NCI-H2081 treated with DMSO at 0.1 percent for 48 hours (cell line): ENCODE measurements at places on chromosomes 6 and 20.

- no peak for DNase-seq
Measured at GRCh38 chr20:4780245-4780644, 58.5 kb downstream of the PRND start.

- DNase-seq: no peak
Measured at GRCh38 chr6:167240034-167240541, 51.0 kb upstream of the UNC93A start.

- DNase-seq: no peak
Measured at GRCh38 chr20:52270001-52270606, 78.5 kb upstream of the ZFP64 start.

DNA sequence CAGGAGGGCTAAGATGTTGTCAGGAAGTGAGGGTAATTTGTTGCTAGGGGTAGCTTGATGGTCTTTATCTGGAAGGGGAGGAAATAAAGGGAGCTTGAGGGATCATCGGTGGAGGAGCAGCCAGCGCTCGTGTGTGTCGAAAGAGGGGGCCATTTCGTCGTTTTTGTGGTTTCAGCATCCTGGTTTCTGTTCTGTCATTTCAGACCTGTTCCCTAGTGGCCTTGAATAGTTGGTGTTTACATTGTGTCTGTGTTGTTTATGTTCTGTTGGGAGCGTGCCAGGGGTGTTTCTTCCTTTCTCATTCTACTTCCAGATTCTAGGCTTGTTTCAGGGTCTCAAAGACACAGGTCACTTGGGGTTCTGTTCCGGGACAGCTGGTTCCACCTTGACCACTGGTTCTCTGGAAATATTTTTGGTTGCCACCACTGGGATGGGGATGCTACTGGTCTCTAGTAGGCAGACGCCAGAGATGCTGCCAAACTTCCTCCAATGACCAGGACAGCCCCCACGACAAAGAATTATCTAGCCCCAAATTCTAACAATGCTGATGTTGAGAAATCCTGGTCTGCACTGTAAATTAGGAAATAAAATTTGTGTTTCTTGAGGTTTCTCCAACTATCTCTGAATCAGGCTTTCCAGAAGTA is 113.9 kb upstream of the NAA20 start:
- DNase-seq: no peak

DNA sequence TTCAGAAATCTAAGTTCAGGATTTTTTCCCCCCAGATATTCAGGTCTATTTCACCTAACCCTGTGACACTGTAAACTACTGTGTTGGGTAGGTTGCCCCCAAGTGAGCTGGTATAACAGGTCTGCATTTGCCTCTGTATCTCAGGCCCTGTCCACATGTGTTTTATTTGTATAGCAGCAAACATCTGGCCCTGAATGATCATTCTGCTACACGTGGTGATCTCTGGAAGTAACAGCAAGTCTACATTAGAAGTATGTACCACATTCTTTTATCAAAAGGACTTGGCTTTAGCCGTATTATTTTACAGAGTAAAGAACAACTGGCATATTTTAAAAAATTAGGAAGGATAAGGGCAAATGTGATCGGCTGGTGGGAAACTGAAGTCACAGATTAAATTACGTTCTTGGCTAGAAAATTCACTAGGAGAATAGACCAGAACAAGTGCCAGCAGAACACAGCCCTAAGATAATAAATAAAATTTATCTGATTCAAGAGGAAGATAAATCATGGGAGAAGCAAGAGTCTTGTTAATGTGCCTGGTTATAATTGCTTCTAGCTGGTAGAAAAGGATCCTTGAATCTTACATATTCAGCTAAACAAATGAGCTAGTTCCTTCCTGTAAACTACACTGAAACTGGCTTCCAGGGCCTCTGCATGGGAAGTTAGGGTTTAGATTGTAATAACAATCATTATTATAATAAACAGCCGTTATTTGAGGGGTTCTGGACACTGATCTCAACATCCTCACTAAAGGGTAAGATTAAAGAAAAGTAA is 192.1 kb downstream of the SAMD5 start:
- DNase-seq: no peak

GRCh38 chr6:104795363-104795762 is 64.4 kb downstream of the HACE1 start:
- DNase-seq: no peak

GRCh38 chr6:169233181-169233580 is 20.5 kb downstream of the THBS2 start:
- DNase-seq: no peak

- DNase-seq: no peak
Measured at GRCh38 chr20:22818636-22819035, 216.5 kb upstream of the SSTR4 start.

DNA sequence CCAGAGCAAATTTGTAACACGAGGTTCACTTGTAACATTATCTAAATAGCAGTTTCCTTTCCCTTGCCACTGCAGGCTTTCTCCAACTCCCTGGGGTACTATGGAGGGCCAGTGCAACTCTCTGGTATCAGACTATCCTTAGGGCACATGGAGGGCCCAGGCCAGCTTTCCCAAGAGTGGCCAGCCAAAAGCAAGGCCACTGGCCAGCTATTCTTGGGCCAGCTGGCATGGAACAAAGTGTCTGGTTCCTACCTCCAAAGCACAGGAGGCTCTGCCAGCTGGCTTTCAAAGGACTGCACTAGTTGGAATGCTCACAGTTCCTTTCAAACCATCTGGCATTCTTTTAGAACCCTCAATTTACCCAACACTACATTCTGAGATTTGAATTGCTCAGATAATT is 8.7 kb downstream of the RNF24 start:
- no peak for DNase-seq

GRCh38 chr20:3775457-3776108 is 5.7 kb downstream of the SPEF1 start:
- DNase-seq: no peak

DNA sequence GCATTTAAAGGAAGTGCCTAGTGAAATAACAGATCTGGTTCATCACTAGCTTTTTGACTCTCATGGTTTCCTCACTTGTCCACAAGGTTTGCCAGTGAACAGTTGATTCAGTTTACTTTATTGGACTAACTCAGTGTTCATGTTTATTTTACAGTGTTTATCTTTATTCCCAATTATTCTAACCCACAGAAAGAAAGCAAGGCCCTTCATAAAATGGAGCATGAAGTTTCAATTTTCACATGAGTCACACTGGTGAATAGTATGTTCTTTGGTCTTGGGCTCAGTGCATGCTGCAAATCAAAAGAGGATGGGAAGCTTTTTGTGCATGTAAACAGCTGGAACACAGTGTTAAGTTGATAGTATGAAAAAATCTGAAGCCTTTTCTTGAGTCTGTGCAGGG is 217.6 kb upstream of the HDDC2 start:
- DNase-seq: no peak

GRCh38 chr6:142008016-142008735 is 124.5 kb upstream of the GJE1 start:
- DNase-seq: no peak

- DNase-seq: no peak
Measured at GRCh38 chr6:26044140-26045064, 42.8 kb upstream of the HFE start.

DNA sequence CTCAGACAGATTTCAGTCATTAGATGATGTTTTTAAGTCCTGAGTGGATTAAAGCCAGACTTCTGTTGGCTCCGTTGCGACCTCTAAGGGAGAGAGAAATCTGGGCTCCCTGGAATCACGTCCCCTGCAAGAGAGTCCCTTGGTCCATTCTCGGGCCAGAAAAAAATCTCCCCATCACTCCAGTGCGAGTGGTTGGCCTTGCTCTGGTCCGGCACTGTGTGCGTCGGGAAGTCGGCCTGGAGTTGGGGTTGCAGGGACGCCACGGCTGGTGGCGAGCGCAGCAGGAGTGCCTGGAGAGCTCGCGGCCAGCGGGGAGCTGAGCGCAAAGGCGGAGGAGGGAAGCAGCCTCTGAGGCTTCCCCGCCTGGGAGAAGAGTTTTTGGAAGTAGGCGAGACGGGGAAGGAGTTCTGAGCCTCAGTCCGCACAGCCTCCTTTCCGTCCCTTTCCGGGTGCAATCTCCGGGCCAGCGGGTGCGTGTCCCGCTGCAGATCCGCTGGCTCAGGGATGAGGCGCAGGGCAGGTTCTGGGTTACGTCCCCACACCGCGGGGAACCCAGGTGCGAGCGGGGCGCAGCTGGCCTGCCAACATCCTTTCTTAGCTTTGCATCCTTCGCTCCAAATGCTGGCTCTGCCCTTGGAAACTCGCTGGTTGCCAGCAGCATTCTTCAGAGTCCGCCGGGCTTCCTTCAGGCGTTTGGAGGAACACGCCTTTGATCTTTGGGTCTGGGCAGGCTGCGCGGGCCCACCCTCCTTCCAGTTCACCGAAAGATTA is 6.8 kb downstream of the TCF21 start:
- DNase-seq: no peak

- DNase-seq: no peak
Measured at GRCh38 chr6:117829594-117830319, 77.3 kb upstream of the SLC35F1 start.

DNA sequence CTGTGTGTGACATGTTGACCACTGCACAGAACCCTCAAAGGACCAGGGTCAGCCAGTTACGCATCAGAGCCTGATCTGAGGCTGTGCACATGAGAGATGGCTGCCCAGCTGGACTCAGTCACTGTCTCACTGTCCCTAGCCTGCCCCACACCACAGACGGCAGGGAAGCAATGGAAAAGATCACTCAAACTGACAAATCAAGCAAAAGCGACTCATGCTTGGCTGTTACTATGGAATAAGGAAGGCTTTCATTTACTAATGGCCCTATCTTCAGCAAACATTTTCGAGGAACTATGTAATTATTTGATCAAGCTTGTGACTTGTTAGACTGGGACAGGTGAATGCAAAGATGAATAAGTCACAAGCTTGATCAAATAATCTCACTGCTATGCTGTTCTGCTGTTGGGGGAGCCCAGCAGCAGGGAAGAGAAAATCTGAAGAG is 137.0 kb downstream of the SLC23A2 start:
- DNase-seq: no peak

DNA sequence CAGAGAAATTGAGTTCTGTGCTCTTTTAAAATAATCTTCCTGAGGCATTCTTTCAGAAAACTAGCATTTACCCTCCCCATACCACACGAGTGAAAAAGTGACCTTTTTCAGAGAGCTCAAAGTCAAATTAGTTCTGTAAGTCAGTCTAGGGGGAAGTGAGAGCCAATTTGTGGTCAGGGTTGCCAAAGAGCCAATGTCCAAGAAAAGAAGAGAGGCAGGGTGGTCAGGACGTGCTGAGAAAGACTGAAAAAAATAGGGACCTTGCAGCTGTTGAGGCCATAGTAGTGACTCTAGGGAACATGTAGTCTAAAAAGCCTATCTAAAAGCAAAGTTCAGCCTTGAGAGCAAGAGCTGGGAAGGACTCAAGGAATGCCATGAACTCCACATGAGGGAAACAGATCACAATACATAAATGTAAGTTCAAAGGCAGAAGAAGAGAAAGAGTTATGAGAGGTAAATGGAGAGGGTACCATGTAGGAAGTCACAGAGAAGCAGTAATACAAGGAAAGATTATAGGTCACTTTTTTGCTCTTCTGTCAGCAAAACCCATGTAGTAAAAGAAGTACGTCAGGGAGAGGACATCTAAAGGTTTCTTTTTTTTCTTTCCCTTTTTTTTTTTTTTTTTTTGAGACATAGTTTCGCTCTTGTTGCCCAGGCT is 565.1 kb upstream of the FLRT3 start:
- no peak for DNase-seq

GRCh38 chr20:22524393-22525015 is 59.9 kb downstream of the FOXA2 start:
- DNase-seq: no peak

DNA sequence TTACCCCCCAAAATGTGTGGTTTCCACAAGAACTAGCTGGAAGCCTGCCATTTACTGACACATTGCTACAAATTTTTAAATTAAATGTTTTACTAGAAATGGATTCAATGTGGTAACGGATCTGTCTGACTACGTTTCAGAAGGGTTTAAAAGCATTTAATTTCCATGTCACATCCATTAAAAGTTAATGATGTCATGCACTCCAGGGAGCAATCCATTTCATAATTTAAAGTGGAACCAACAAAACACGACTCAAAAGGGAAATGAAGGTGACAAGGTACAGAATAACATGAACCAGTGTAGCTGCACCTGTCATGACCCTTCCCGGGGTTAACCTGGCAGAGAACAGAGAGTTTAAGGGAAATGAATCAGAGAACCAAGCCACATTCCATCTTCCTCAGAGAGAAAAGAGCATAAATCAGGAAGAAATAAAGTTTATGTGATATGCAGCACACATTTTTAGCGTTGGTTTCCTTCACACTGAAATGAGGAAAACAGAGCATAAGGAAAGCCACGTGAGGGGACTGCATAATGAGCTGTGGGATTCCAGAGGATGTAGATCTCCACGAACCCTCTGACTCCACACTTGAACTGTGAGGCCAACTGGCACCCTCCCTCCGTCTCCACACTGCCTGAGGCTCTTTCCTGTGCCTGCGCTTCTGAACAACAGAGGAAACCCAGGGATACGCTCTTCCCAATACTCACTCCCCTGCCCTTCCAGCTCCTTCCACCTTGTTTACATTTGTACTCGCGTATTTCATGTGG is 170.3 kb upstream of the AHI1 start:
- DNase-seq: peak; percentile 8

GRCh38 chr6:67558985-67559384 is 1076.1 kb upstream of the ADGRB3 start:
- no peak for DNase-seq

DNA sequence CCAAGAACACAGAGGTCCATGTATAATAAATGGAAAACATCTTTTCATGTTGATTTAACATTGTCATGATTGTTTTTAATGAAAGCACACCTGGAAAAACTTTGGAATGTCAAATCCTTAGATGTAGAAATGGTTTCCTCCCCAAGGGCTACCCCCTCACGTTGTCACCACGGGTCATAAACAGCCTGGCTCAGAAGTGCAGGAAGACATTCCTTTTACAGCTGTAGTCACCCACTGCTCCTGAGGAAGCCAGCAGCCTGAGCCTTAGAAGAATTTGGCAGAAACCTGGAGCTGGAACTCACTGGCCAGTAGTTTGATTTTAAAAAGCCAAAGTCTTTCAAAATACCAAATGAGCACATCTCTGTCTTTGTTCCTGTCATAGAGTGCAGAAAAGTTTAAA is 23.7 kb downstream of the ADGRF5 start:
- DNase-seq: no peak

- no peak for DNase-seq
Measured at GRCh38 chr6:107704347-107705013, 119.6 kb downstream of the SCML4 start.

GRCh38 chr6:167129159-167129558 is 6.3 kb downstream of the CCR6 start:
- DNase-seq: no peak

DNA sequence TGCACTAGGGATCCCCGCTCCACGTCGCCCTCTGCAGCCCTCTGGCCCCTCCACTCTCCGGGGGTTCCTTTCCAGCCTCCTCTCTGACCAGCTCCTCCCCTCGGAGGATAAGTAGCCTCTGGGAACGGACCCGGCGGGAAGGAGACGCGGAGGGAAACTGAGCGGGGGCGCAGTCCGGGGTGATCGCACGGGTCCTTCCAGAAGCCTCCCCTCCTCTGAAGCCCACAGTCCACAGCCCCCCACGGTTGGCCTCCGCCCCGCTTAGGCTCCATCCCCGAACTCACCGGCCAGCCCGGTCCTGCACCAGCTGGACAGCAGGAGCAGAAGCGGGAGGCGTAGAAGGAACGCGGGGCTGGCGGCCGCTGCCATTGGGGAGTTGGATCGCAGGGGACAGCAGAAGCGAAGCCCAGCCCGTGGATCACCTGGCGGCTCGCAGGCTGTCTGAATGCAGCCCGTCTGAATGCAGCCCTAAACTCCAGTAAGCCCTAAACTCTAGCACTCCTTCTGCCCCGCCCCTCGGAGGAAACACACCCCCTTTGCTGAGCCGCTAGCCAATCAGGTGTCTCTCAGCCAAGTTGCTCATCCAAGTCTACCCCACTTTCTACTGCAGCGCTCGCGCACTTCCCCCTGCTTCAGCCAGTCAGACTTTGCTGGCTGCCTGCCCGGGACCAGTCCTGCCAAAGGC is at the start of gene RAET1G:
TSS of gene RAET1G (minus strand) at position 480 of the 685 bp plus-strand sequence. CDS start at position 369, 111 bp downstream.
- DNase-seq: no peak
